ENCODE measurements at places on chromosomes 12 and 14. TPM values are rescaled to one million over a fixed set of nuclear protein-coding genes. Genes with fewer than 3 reads are reported as not detected.

GRCh38 chr14:24093901-24094840 lies at the start of gene PCK2:
PCK2 (plus strand) TSS chr14:24094311; CDS start chr14:24094406, 95 bp downstream.
- peak; percentile 95 for DNase-seq

DNA sequence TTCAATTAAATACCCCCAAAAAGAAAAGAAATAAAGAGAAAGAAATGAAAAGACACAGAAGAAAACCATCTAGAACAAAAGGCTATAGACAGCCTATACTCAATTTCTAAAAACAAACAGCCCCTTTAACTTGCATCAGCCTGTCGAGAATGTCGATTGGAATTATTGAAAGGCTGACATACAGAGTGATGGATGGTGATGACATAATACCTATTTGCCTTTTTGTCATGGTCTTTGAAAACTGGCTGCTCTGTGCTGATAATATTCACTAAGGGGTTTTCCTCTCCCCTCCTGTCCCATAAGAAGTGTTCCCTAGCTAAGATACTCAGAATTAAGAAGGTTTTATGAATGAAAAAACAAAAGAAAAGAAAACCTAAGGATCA lies 393.7 kb downstream of the SOX5 start:
- DNase-seq: no peak

DNA sequence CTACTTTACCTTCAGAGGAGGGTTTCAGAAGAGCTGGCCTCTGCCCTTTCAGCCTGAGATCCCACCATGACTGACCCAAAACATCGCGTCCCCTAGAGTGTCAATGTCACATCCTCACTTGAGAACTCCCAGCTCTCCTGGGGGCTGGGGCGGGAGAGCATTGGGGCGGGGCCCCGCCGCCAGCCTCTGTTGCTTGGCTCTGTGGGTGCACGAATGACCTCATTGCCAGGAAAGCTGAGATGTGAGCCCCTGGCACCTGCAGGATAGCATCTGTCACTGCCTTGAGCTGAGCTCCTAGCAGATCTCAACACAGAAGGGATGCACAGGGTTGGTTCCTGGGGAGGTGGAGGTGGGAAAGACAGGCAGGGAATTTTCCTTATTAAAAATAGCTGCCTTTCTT lies 20.6 kb upstream of the MYL2 start:
- no peak for DNase-seq

DNA sequence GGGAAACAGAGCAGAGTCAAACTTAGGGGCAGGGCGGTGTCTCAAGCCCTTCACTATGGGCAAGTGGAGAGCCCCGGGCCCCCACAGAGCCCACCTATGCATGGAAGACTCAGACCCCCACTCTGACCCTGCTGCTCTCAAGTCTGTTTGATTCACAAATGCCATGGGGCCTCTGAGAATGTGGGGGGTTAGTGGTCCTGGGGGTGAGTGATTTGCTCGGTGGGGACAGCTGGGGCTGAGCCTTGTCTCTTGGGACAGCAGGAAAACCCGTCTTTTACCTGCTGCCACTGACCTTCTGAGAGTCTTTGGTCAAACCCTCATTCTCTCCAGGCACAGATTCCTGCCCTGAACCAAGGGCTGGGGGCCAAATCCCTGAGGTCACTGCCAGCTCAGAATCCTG lies 201.0 kb upstream of the RTL1 start:
- DNase-seq: no peak

GRCh38 chr12:122927756-122928403 lies 32.0 kb upstream of the VPS37B start:
- DNase-seq: no peak

DNA sequence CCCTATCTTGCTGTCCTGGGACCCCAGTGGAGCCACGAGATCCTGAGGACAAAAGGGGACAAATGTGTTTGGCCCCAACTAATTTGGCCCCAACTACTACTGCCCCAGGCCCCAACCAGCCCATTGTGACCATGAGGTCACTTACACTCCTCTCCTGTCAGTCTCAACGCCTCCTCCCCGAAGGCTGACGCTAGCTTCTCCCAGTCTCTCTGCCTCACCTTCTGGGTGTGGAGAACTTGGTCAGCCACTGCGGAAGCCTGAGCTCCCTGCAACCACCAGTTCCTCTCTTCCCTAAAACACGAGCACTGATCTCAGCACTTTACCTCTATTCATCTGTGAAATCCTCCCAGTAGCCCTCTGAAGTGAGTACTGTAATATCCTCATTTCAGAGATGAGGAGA lies 13.3 kb downstream of the FAM181A start:
- DNase-seq: no peak

DNA sequence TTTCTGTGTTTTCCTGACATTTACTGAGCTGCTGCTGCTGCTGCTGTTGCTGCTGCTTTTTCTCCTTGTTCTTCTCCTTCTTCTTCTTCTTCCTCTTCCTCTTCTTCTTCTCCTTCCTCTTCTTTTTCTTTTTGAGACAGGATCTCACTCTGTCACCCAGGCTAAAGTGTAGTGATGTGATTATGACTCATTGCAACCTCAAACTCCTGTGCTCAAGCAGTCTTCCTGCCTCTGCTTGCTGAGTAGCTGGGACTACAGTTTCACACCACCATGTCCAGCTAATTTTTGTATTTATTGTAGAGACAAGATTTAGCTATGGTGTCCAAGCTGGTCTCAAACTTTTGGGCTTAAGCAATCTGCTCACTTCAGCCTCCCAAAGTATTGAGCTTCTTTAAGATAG lies 95.8 kb downstream of the TMTC3 start:
- DNase-seq: no peak

DNA sequence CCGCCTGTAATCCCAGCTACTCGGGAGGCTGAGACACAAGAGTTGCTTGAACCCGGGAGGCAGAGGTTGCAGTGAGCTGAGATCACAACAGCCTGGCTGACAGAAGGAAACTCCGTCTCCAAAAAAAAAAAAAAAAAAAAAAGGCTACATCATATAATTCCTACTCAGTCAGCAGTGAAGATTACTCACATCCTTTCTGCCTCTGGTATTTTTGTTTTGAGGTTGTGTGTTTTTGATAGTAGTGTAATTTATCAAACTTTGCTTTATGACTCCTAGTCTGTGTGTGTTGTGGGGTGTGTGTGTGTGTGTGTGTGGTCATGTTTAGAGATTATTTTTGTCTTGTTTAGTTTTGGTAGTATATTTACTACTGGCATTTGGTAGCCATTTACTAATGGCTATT lies 29.8 kb upstream of the DLGAP5 start:
- no peak for DNase-seq

DNA sequence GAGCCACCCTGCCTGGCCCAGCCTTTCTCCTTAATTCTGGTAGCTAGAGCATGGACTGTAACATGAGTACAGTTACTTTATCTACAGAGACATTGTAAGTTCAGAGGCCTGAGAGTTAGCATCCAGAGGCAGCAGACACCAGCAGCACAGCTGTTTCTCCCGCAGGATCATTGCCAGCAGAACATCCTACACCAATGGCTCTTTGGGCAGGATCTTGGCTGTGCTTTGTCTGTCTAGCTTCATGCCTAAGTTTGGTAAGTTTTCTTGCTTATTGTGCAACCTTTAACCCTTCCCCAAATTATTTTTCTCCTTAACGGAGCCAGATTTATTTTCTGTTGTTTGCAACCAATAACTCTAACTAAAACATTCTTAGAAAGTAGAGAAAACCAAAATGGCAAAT lies 21.6 kb downstream of the C12orf71 start:
- no peak for DNase-seq

DNA sequence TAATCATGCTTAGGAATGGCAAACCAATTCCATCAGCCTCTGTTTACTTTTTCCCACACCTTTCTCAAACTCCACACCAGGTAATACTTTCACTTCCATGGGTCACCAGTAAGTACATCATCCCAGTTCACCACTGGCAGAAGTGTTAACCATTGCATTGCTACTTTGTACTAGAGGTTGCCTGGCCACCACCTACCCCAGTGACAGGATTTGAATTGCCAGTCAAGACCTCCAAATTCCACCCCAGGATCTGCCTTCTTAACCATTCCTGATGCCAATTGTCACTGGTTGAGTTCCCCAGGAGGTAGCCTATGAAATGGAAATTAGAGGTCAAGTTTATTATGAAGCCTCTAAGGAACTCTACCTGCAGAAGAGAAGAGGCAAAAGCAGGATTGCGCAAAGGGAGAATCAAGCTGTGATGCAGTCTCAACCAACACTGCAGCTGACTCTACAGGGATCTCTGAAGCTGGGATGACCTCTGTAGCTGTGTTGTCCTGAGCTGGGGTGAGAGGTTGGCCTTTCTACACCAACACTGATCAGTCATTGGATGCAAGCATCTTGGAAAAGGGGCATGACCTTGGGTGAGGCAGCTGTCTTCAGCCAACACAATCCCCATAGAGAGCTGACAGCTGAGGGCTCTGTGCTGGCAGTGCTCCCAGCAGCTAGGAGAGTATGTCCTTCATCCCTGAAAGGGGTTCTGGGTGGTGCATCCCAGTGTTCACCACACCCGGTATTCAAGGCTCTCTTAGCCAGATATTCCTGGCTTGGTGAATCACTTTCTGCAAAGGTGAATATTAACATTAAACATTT lies 37.0 kb upstream of the HMGA2 start:
- DNase-seq: no peak

- peak; percentile 58 for DNase-seq
Observed at GRCh38 chr14:104865631-104866441, 768 bp downstream of the CEP170B start.

GRCh38 chr14:21924479-21924878 lies 250.9 kb upstream of the OR4E1 start:
- no peak for DNase-seq

DNA sequence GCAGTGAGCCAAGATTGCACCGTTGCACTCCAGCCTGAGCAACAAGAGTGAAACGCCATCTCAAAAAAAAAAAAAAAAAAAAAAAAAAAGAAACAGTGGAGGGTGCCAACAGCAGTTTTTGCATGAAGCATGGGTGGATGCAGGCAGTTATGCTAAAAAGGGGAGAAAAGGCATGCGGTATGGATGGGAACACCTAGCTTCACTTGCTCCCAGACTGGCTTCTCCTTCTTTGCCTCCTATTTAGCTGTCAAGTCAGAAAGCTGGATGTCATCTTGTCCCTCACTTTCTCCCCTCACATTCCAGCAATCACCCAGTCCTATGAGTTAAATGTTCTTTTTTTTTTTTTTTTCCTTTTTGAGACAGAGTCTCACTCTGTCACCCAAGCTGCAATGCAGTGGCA lies 2.6 kb downstream of the EEF1AKMT3 start:
- DNase-seq: no peak

GRCh38 chr12:123839826-123840225 lies 77.7 kb downstream of the DNAH10 start:
- DNase-seq: no peak

DNA sequence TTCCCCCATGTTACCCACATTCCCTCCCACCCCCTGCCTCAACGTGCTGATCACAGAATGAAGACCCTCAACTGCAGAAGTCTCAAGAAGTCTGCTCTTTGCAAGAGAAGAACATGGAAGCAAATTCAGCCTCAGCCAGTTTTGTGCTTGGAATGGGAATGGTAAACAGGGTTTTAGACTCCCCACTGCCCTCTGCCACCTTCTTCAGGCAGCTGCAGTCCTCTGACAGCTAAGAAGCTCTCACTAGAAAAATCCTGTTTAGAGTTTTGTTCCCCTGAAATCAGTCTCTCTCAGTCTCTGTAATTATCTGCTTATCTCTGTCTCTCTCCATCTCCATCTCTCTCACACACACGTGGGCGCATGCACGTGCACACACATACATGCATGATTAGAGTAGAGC lies 85.4 kb downstream of the CRACR2A start:
- DNase-seq: no peak

DNA sequence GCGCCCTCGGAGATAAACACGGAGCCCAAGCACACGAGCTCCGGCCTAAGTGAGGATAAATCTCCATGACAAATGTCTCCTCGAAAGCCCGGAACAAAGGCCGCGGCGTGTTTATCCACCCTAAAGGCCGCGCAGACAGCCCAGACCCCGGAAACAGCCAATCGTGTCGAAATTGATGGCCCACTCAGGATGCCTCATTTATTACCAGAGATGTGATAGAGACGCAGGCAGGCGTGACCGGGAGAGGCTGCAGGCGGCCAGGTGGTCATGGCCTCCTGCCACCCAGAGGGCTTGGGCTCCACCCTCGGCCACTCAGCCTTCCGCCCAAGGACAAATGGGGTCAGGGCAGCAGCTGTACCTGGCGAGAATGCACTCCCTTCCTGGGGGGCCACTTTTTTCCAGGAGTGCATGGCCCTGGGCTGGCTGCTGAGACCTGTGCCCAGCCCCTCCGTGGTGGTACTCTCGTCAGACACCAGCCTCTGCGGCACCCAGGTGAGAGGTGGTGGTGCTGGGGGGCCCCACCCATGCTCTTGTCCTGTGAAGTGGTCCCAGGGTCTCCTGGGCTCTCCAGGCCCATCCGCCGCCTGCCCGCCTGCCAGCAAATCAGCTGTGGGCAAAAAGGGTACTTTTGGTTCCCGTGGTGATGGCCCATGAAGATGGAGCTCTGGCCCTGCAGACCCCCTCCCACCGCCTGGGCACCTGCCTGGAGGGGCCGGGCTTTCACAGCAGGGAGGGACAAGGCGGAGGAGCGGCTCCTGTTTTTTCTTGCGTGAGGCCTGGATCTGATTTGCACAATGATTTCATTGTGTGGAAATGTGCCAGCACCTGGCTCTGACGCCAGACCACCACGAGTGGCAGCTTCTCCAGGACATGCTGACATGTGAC lies 211.5 kb upstream of the C14orf180 start:
- no peak for DNase-seq

- DNase-seq: no peak
Observed at GRCh38 chr12:75738486-75738885, 227.1 kb upstream of the KRR1 start.

- DNase-seq: peak; percentile 69
Observed at GRCh38 chr14:55807053-55807880, 227.3 kb downstream of the KTN1 start.

GRCh38 chr14:102683399-102684297 lies 91.2 kb downstream of the RCOR1 start:
- DNase-seq: no peak

DNA sequence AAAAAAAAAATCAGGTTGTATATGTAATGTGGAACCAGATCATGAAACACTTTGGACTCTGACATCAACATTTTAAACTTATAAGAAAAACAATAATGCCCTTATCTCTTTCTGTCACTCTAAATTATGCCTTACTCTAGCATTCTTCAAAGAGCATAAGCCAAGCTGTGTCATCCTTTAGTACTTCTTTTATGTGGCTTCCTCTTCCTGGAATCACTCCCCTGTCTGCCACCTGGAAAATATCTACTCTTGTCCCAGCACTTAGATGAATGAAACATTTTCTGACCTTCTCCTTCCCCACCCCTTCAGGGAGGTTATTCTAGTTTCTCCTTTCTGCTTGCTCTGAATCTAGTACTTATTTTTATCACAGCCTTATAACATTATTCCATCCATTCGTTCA lies 101.2 kb downstream of the CNTN1 start:
- no peak for DNase-seq

GRCh38 chr14:33120341-33120740 lies 181.7 kb downstream of the NPAS3 start:
- DNase-seq: no peak

- no peak for DNase-seq
Observed at GRCh38 chr12:94062796-94063635, 85.4 kb upstream of the PLXNC1 start.

GRCh38 chr14:30808576-30808975 lies 65.8 kb upstream of the COCH start:
- no peak for DNase-seq

GRCh38 chr14:55762595-55763232 lies 182.7 kb downstream of the KTN1 start:
- DNase-seq: no peak

Gene LRRC43
- not detected for polyA plus RNA-seq

Gene EFS
- polyA plus RNA-seq: not detected

Gene TMEM121
- polyA plus RNA-seq: 4.3 TPM

Gene ETNK1
- polyA plus RNA-seq: 20.3 TPM

Gene OTX2
- polyA plus RNA-seq: not detected

Gene LHX5
- polyA plus RNA-seq: not detected

Gene TSPAN19
- 0.12 TPM for polyA plus RNA-seq

Gene KRT6C
- polyA plus RNA-seq: not detected

Gene MMP14
- polyA plus RNA-seq: 2.0 TPM

Gene KLRG1
- 4.8 TPM for polyA plus RNA-seq

Data from A549 (cell line).